T-helper 17 cell (primary cell): ENCODE measurements at places on chromosomes 12 and 14. TPM values are rescaled to one million over a fixed set of nuclear protein-coding genes. Genes with fewer than 3 reads are reported as not detected.

The FGF23 gene
- not detected for total RNA-seq

- H3K4me3 ChIP-seq, result peak overlapping the region; percentile 98
- peaks cover 43% of the 10 kb centered on the region for H3K4me1 ChIP-seq
- DNase-seq, result no peak
- H3K27me3 ChIP-seq, result no peaks in the 10 kb centered on the region
These were observed 788 bp downstream of the ENO2 start for GRCh38 chr12:6914947-6915788.

- H3K27ac ChIP-seq, result no peak overlapping the region
- no peaks in the 10 kb centered on the region for H3K4me1 ChIP-seq
- no peaks in the 10 kb centered on the region for H3K27me3 ChIP-seq
- H3K4me3 ChIP-seq, result no peak overlapping the region
- H3K36me3 ChIP-seq, result peaks cover 2% of the 10 kb centered on the region
These were observed 7.8 kb upstream of the ART4 start for GRCh38 chr12:14850929-14851663.

GRCh38 chr12:30357766-30358490 is 337.7 kb downstream of the IPO8 start:
- DNase-seq, result no peak
- H3K4me1 ChIP-seq, result no peaks in the 10 kb centered on the region
- H3K27me3 ChIP-seq, result no peaks in the 10 kb centered on the region
- H3K36me3 ChIP-seq, result no peaks in the 10 kb centered on the region

- H3K27me3 ChIP-seq, result no peaks in the 10 kb centered on the region
- no peak overlapping the region for H3K4me3 ChIP-seq
- no peaks in the 10 kb centered on the region for H3K4me1 ChIP-seq
- DNase-seq, result no peak
- H3K36me3 ChIP-seq, result no peaks in the 10 kb centered on the region
- no peak overlapping the region for H3K27ac ChIP-seq
These were observed 299.0 kb upstream of the E2F7 start for GRCh38 chr12:77364400-77364799.

GRCh38 chr14:71524320-71524982 is 407.8 kb upstream of the RGS6 start:
- no peak for DNase-seq
- no peaks in the 10 kb centered on the region for H3K36me3 ChIP-seq
- no peak overlapping the region for H3K4me3 ChIP-seq

DNA sequence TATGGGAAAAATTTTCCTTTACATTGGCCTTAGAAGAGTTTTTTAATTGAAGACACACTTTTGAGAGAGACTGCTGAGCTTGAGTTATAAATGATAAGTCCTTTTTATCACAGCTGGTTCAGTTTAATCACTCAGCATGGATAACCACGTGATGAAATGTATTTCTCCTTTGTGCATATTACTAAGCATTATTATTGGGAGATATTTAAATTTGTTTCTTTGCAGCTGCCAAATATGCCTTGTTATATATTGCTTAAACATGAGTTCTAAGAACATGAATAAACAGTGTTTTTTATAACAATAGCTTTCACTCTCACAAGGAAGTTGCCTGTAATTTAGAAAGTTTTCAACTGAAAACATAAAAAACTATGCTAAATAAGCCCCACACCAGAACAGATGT is 293.5 kb upstream of the LRFN5 start:
- no peak overlapping the region for H3K4me3 ChIP-seq
- no peak for DNase-seq
- no peaks in the 10 kb centered on the region for H3K4me1 ChIP-seq
- no peaks in the 10 kb centered on the region for H3K36me3 ChIP-seq
- no peak overlapping the region for H3K27ac ChIP-seq

GRCh38 chr14:104794993-104795780 is at the start of gene AKT1:
Gene AKT1 (minus strand): TSS chr14:104795748. CDS start chr14:104792643, 3,105 bp downstream.
- peaks cover 38% of the 10 kb centered on the region for H3K4me1 ChIP-seq
- peak within 1 kb of the TSS; percentile 90 for H3K4me3 ChIP-seq
- H3K36me3 ChIP-seq, result no peaks in the 10 kb centered on the region
- H3K27me3 ChIP-seq, result no peaks in the 10 kb centered on the region

The CARMIL3 gene
- total RNA-seq, result not detected

The KRT71 gene
- total RNA-seq, result not detected

GRCh38 chr12:7485095-7485494 is 18.5 kb downstream of the CD163 start:
- DNase-seq, result no peak
- no peak overlapping the region for H3K27ac ChIP-seq
- H3K4me3 ChIP-seq, result no peak overlapping the region
- H3K4me1 ChIP-seq, result no peaks in the 10 kb centered on the region

- no peak overlapping the region for H3K4me3 ChIP-seq
- no peaks in the 10 kb centered on the region for H3K27me3 ChIP-seq
- peak overlapping the region; percentile 68 for H3K27ac ChIP-seq
- peaks cover 12% of the 10 kb centered on the region for H3K4me1 ChIP-seq
- no peaks in the 10 kb centered on the region for H3K36me3 ChIP-seq
These were observed 458.3 kb downstream of the BTG1 start for GRCh38 chr12:91687052-91688017.

- no peaks in the 10 kb centered on the region for H3K27me3 ChIP-seq
- H3K4me3 ChIP-seq, result no peak overlapping the region
- no peak for DNase-seq
- H3K27ac ChIP-seq, result no peak overlapping the region
- H3K36me3 ChIP-seq, result no peaks in the 10 kb centered on the region
These were observed 870.8 kb downstream of the GALC start for GRCh38 chr14:87122166-87122565.

DNA sequence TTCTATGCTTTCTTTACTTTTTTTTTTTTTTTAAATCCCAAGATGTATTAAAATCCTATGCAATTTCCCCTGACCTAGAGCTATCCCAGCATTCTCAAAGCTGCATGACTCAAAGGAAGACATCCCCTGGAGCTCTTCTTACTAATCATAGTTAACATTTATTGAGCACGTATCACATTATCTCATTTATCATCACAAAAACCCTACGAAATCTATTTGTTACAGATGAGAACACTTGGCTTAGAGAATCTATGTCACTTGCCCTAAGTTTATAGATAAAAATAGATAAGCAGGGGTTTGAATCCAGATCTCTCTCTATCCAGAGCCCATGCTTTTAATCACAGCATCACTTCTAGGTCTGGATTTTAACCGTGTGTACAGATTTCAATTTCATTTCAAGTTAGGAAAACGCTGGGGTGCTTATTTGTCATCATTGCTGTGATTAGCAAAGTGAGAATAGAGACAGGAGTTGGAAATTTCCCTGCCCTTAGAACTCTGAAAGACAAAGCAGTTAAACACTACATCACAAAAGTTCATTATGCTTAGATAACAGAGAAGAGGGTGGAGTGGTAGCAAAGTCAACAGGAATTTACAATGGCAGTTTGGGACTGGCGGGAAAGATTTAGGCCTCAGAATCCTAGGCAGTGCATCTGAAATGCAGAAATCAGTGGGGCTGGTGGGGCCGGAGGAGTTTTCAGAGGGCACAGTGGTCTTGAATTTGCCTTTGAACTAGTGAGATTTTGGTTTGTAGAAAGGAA is 177.7 kb upstream of the FRMD6 start:
- H3K36me3 ChIP-seq, result peaks cover 2% of the 10 kb centered on the region
- peaks cover 47% of the 10 kb centered on the region for H3K27me3 ChIP-seq
- H3K4me3 ChIP-seq, result no peak overlapping the region
- no peak for DNase-seq
- no peak overlapping the region for H3K27ac ChIP-seq
- no peaks in the 10 kb centered on the region for H3K4me1 ChIP-seq

DNA sequence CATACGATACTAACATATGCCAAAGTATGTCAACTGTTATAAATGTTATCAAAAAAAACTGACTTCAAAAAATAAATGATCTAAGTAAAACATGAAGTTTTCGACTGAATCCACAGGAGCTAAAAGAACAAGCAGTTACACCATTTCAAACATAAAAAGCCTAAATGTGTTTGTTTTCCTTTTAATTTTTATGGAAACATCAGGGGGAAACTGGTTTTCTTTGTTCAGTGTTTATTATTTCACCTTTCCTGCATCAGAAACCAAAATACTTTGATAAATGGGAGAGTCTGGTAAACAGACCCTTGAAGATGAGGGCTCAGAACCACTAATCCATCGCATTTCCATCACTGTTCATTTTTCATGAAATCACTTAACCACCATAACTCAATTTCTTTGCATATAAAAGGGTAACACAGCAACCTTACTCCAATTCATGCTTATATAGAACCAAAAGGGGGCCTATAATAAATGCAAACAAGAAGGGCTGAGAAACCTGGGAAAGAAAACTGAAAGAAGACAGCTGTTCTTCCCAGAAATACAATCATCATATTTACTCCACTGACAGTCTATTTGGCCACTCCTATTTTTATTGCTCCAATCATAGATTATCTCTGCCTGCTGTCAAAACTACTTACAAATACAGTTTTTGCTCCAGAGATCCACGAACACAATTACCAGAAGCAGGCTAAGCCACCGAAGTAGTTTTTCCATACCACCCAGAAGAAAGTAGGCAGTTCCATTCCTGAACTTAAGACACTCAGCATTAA is 17.0 kb downstream of the FGD6 start:
- H3K27me3 ChIP-seq, result peaks cover 5% of the 10 kb centered on the region
- no peak overlapping the region for H3K4me3 ChIP-seq
- DNase-seq, result no peak
- no peak overlapping the region for H3K27ac ChIP-seq
- H3K4me1 ChIP-seq, result peaks cover 3% of the 10 kb centered on the region

DNA sequence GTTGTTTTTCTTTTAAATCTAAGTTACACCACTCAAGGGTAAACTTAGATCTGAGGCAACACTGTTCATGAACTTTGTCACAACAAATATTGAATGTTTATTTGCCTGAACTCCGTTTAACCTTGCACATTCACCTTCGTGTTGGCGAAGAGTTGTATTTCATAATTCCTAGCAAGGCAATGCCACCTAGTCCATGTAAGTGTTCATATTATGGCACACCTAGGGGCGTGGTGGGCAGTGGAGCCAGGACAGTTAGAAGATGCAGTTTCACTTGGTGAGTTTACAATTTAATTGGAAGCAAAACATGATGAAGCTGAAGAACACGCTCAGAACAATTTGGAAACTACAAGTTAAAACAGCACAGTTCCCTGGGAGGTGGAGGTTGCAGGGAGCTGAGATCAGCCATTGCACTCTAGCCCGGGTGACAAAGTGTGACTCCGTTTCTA is 30.4 kb upstream of the GNPNAT1 start:
- no peak for DNase-seq
- peaks cover 5% of the 10 kb centered on the region for H3K4me1 ChIP-seq
- peaks cover 3% of the 10 kb centered on the region for H3K36me3 ChIP-seq
- H3K27me3 ChIP-seq, result peaks cover 4% of the 10 kb centered on the region
- no peak overlapping the region for H3K27ac ChIP-seq

The CMA1 gene
- total RNA-seq, result not detected

DNA sequence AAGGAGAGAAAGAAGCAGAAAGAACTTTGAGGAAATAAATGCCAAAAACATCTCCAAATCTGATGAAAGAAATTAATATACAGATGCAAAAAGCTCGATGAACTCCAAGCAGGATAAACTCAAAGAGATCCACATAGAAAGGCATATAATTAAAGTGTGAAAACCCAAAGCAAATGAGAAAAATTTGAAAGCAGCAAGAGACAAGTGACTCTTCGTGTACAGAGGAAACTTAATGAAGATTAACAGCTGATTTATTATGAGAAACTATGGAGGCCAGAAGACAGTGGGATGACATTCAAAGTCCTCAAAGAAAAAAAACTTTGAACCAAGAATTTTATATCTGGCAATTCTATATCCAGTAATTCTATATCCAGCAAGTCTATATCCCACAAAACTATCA is 163.0 kb upstream of the TMCC3 start:
- no peaks in the 10 kb centered on the region for H3K36me3 ChIP-seq
- H3K4me3 ChIP-seq, result no peak overlapping the region
- H3K27me3 ChIP-seq, result peaks cover 14% of the 10 kb centered on the region
- no peaks in the 10 kb centered on the region for H3K4me1 ChIP-seq
- no peak for DNase-seq

DNA sequence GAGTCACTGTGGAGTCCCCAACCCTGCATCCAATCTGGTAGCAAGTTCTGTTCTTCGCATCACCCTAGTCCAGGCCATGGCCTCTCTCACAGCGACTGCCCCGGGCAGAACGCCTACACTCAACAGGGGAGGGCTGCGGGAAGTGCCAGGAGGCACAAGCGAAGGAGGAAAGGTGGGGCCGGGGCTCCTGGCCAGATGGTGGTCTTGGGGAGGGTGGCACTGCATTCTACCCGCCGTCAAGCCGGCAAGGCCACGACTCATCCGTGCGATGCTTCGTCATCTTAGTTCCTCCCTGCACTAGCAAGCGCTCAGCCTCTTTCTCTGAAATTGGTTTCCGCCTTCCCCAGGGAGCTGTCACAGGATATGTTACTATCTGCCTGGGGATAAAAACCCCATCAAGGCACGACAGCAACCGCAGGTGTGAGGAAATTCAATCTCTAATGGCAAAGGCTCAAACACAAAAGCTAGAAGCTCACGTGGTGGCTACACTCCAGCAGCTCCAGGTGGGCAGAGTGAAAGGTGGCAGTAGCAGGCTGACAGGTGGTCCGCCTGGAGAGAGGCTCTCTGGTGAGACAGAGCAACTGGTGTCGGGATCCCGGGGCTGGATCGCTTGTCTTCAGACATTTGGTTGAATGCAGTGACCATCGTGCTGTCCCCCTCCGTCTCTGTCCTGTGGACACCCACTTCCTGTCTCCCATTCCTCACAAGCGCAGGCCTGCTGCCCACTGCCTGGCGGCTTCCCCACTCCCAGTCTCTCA is 34.1 kb downstream of the ACADS start:
- peaks cover 10% of the 10 kb centered on the region for H3K4me1 ChIP-seq
- no peaks in the 10 kb centered on the region for H3K27me3 ChIP-seq
- DNase-seq, result no peak
- H3K36me3 ChIP-seq, result peaks cover 5% of the 10 kb centered on the region
- H3K4me3 ChIP-seq, result peak overlapping the region; percentile 61
- peak overlapping the region; percentile 83 for H3K27ac ChIP-seq

The LRRC10 gene
- not detected for total RNA-seq

- no peaks in the 10 kb centered on the region for H3K27me3 ChIP-seq
- H3K27ac ChIP-seq, result peak overlapping the region; percentile 21
- no peak for DNase-seq
- H3K4me1 ChIP-seq, result peaks cover 15% of the 10 kb centered on the region
- no peaks in the 10 kb centered on the region for H3K36me3 ChIP-seq
- no peak overlapping the region for H3K4me3 ChIP-seq
These were observed 83.3 kb upstream of the HIF1A start for GRCh38 chr14:61611880-61612630.

The DPY19L2 gene
- total RNA-seq, result not detected

GRCh38 chr12:43267818-43268217 is 284.2 kb downstream of the ADAMTS20 start:
- H3K4me3 ChIP-seq, result no peak overlapping the region
- no peaks in the 10 kb centered on the region for H3K36me3 ChIP-seq
- H3K27me3 ChIP-seq, result no peaks in the 10 kb centered on the region
- no peak for DNase-seq
- H3K27ac ChIP-seq, result no peak overlapping the region

DNA sequence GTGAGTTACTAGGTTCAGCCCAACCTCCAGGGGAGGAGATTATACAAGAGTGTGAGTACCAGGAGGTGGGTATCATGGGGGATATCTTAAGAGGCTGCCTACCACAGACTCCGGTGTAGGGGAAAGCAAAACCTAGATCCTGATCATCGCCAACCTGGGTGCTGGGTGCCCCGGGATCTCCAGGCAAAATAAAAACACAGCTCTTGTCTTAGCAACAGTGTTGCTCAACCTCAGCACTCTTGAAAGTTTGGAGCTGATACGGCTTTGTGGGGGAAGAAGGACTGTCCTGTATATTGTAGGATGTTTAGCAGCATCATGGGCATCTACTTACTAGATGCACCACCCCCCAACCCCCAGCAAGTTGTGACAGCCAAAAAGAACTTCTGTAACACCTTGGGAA is 74.5 kb downstream of the CCDC60 start:
- no peak overlapping the region for H3K27ac ChIP-seq
- peaks cover 65% of the 10 kb centered on the region for H3K27me3 ChIP-seq
- H3K36me3 ChIP-seq, result no peaks in the 10 kb centered on the region
- no peak overlapping the region for H3K4me3 ChIP-seq

The SLC38A1 gene
- 262 TPM for total RNA-seq
